ENCODE measurements at places on chromosomes 5 and 9.
A peak's percentile ranks its signal among the peaks of the same experiment; 100 is the strongest.

- no peak for DNase-seq
Observed at GRCh38 chr5:30930736-30931135, 262.8 kb upstream of the CDH6 start.

GRCh38 chr9:95092262-95093072 lies 225.0 kb downstream of the FANCC start:
- no peak for DNase-seq

- DNase-seq = peak; percentile 49
Observed at GRCh38 chr9:35690614-35691333, 1.0 kb upstream of the TPM2 start.

DNA sequence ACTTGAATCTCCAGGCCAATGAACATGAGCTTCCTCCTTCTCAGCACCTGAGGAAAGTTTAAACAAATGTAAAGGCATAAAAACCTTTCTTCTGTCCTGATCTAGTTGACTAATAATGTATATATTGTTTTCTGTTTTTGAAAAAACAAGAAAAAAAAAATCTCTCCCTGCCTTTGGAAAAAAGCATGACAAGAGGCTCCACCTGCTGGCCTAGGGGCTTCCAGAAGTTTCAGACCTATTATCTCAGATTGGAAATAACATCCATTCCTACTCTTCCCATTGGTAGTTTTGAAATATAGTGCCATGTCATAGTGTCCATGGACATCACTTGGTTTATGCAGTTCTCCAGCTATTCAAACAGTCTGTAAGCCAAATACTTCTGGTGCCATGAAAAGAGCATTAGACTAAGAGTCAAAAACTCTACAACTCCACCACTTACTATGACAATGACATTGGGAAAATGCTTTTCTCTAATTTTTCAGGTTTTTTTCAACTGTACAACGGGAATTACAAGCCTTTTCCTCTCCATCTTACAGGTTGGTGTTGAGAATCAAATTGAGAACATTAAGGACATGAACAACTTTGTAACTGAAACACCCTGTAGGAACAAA lies 409.6 kb upstream of the MPDZ start:
- no peak for DNase-seq
